ENCODE measurements at places on chromosomes 6 and 20. TPM values are rescaled to one million over a fixed set of nuclear protein-coding genes. Genes with fewer than 3 reads are reported as not detected.

PROKR2 gene
- total RNA-seq, result not detected

PDE10A gene
- total RNA-seq, result 52.1 TPM

C6orf52 gene
- 1.4 TPM for total RNA-seq

CST2 gene
- not detected for total RNA-seq

PHF3 gene
- total RNA-seq, result 36.5 TPM

PKIB gene
- 29.3 TPM for total RNA-seq

TBXT gene
- total RNA-seq, result not detected

BPIFB2 gene
- not detected for total RNA-seq

DNAH8 gene
- total RNA-seq, result under 0.01 TPM

BPI gene
- not detected for total RNA-seq

RBPJL gene
- total RNA-seq, result not detected

Data from renal cortical epithelial cell (primary cell).